ENCODE measurements at places on chromosomes 3 and 15. TPM values are rescaled to one million over a fixed set of nuclear protein-coding genes. Genes with fewer than 3 reads are reported as not detected.

The CCDC174 gene
- 5.8 TPM for total RNA-seq

GRCh38 chr15:40111888-40112287 is 3.2 kb upstream of the BMF start:
- DNase-seq, result no peak

GRCh38 chr3:80017369-80017768 is 249.6 kb upstream of the ROBO1 start:
- DNase-seq, result no peak

DNA sequence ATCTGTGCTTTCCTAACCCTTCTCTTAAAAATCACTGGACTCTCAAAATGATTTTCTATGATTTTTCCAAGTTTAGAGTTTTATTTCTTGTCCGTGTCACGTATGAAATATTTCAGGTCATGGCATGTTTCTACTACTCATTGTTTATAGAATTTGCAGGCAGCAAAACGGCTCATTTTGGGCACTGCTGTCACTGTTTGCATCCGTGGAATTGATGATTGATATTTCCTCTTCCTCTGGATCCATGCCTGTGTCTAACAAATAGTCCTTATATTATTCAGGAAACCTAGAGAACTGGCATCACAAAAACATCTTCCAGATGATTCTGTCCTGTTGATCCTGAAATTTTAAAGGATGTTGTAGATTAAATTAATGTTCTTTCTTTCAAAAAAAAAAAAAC is 47.6 kb downstream of the LARS2 start:
- peak; percentile 68 for DNase-seq

The CCDC80 gene
- 8.2 TPM for total RNA-seq

The CPN2 gene
- not detected for total RNA-seq

DNA sequence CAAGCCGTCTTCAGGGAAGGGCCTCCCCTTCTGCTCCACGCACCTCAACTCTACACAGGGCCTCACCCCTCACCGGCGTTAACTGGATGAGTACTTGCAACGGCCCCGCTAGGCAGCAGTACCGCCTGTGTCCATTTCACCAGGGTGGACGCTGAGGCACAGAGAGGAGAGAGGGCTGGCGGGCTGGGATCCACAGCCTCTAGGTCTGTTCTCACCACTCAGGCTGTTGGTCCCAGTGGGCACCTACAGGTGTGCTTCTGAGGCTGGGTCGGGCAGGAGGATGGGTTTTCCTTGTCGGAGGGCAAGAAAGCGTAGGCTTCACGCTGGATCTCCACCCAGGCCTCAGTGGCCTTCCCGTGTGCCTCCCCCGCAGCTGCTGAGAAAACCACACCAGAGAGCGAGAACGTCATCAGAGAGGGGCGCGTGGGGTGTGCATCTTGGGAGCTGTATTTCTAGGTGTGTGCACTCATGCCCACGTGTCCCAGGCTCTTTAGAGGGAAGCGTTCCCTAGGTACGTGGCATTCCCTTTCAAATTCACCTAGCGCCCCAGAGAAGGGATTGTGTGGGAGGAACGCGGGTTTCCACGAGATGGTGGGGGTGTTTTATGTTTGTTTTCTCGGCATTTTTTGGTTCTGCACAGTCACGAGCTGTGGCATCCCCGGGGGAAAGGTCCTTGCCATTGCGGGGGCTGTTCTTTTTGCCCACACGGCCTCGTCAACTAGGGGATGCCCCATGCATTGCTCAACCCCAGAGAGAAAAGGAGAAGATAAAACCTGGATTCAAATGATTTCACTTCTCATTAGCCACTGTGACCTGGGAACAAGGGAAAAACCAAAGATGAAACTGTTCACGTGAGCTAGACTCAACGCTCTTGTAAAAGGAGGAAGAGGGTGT is 67.7 kb downstream of the MGLL start:
- no peak for DNase-seq

The OXTR gene
- total RNA-seq, result 0.53 TPM

DNA sequence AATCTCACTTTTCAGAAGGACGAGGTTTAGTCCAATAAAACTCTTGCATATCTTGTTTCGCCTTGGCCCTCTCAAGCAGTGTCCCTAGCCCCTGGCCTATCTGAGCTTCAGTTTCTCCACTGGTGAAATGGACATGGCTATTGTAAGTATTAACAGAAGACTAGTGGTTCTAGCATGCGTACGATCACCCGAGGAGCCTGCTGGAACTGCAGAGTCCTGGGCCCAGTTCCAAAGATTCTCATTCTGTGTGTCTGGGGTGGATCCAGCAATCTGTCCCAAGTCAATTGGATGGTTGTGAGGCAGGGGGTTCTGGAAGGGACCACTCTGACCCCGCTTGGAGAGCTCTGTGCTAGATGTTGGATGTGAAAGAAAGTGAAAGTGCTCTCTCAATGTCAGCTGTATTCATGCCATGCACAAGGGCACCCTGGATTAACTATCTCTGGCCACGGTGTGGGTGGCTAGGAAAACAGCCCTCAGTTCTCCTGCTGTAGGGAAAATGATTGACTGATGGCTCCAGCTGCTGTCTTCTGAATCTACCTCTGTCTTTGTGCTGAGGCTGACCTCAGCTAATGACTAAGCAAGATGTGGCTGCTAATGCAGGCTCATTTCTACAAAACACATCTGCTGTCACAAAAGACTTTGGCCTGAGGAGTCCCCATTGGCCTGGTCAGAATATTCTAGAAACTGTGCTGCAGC is 1.9 kb upstream of the PLA1A start:
- no peak for DNase-seq

DNA sequence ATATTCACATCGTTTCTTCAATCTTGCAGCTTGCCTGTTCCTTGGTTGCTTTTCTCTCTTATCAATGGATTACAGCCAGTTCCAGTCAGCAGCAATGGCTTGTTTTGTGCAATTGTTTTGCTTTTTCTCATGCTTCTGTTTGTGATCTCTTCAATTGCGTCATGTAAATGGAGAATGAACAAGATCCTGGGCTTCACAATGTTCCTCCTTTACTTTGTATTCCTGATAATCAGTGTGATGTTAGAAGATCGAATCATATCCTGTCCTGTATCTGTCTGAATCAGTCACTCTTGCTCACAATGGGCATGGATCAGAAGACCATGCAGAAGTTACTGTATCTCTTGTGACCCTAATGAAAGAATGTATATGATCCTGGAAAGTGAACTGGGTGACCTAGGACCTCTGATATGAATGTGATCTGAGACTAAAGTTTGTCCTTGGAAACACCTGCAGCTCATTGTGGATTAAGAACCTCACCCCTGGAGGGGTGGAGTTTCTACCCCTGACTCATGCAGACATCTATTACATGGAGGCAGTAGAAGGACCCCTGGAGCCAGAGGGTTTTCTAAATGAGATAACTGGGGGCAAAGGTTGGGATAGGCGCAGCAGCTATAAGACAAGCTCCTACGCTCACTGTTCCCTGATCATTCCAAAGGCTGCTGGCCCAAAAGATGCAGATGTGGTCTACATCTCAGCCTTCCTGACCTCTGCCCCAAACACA is 32.2 kb downstream of the SLC24A1 start:
- DNase-seq, result peak; percentile 65

The MST1R gene
- 20.4 TPM for total RNA-seq

DNA sequence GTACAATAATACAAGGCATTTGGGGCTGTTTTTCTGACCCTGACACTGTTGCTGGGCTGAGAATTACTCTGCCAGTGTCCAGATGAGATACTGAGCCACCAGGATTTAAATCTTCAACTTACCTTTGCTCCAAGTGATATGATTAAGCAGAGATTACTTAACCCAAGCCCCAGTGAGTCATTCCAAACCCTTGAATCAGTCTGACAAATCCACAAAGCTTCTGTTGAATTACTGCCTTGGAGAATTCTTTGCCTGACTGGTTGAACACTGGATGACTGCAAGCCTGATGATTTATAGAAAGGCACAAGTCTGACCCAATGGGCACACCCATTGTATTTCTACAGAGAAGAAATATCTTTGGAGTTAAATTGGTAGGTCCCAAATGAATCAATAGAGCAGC is 88.2 kb upstream of the TSC22D2 start:
- DNase-seq, result peak; percentile 100

DNA sequence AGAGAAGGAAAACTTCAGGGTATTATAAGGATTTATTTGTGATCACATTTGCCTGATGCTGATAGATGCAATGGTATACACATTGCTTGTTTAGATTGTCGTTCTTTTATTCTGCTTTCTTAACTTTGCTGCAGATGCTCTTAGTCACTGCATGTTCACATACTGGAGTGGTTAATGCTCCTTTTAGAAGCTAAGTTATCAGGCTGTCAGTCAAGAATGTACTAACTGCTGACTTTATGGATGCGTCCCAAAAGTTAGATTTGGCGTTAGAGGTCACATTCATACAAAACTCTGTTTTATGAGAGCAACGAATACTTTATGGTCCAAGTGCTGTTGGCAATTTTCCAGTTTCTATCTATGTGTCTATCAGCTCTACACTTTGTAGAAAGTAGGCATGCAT is 160.7 kb downstream of the BBX start:
- no peak for DNase-seq

- DNase-seq, result peak; percentile 96
These were observed 482.5 kb downstream of the FOXP1 start for GRCh38 chr3:71101014-71101413.

DNA sequence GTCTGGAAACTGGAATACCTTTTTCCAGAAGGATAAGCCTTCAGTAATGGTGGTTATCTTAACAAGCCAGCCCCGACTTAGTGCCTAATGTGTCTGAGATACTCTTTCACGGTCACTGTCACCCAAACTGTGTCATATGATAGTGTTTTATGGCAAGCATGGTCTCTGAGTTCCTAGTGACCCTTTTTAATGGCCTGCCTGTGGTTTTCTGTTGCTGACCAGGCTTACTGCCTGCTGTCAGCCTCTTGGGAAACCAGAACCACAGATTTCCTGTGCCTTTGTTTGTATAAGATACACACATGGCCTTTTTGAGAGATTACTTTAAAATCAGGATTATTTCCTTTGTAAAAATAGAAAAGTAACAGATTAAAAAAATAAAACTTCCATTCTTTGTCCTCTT is 22.4 kb downstream of the HPS3 start:
- peak; percentile 13 for DNase-seq

The FETUB gene
- total RNA-seq, result not detected

DNA sequence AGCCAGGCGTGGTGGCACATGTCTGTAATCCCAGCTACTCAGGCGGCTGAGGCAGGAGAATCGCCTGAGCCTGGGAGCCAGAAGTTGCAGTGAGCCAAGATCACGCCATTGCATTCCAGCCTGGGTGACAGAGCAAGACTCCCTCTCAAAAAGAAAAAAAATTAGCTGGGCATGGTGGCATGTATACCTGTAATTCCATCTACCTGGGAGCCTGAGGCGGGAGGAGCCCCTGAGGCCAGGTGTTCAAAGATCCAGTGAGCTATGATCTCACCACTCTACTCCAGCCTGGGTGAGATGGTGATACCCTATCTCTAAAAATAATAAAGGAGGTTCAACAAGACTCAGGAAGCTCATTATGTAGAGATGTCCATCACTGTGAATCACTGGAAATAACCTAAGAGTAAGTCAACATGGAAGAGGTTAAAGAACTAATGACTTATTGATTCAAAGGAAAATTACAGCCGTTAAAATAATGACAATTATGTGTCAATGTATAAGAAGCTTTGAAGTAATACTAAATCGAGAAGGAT is 19.8 kb upstream of the RAB7A start:
- DNase-seq, result peak; percentile 59

GRCh38 chr3:119469418-119470189 is 841 bp downstream of the POGLUT1 start:
- peak; percentile 26 for DNase-seq

DNA sequence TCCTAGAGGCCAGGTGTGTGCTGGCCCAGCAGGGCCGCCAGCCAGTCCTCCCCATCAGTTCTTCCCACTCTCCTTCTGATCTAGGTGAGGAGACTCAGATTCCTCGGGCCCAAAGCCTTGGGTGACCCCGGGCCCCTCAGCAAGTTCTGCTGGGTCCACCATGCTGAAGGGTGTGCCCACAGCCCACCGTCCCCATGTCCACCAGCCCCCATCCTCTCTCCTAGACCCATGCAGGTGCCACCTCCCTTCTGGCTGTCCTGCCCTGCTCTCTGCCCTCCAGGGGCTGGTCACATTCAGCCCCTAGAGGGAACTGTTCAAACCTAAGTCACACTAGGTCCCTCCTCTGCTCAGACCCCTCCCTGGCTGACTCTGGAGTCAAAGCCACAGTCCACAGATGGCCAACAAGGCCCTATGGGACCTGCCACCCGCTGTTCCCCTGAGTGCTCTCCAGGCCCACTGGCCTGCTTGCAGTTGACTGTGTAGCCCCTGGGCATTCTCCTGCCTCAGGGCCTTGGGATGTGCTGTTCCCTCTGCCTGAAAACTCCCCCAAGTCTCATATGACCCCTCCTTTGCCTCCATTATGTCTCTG is 878 bp upstream of the TLR9 start:
- DNase-seq, result no peak

The CLEC3B gene
- 0.13 TPM for total RNA-seq

DNA sequence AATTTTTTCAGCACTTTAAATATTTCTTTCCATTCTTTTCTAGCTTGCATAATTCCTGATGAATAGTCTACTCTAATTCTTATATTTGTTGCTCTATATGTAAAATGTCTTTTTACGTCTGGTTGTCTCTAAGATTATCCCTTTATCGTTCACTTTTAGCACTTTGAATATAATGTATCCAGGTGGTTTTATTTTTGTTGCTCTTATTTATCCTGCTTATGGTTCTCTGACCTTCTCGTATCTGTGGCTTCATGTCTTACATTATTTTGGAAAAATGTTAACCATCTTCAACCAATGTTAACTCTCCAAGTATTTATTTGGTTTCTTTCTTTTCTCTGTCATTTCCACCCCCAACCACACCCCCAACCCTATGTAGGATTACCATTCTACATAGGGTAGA is 30.0 kb upstream of the RFX7 start:
- DNase-seq, result no peak

- DNase-seq, result no peak
These were observed 2.6 kb downstream of the EIF5A2 start for GRCh38 chr3:170905862-170906261.

The KLHL6 gene
- under 0.01 TPM for total RNA-seq

DNA sequence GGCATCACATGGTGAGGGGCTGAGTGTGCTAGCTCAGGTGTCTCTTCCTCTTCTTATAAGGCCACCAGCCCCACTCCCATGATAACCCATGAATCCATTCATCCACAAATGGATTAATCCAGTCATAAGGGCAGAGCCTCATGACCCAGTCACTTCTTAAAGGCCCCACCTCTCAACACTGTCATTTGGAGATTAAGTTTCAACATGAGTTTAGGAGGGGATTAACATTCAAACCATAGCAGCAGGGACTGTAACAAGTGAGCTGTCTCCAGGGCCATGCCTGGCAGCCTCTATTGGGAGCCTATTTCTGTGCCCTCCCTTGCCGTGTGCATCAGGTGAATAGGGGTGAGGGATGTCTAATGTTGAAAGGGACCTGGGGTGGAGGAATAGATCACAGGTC is 77.5 kb downstream of the CHRD start:
- no peak for DNase-seq

The KBTBD8 gene
- total RNA-seq, result 2.0 TPM

The SSUH2 gene
- total RNA-seq, result 0.13 TPM

GRCh38 chr3:17546500-17547255 is 195.8 kb downstream of the TBC1D5 start:
- DNase-seq, result no peak

Measured in bronchial epithelial cell (primary cell).